Kidney (tissue), 22 donors: ENCODE measurements at places on chromosomes 6 and 20.
A peak's percentile ranks its signal among the peaks of the same experiment; 100 is the strongest.

DNA sequence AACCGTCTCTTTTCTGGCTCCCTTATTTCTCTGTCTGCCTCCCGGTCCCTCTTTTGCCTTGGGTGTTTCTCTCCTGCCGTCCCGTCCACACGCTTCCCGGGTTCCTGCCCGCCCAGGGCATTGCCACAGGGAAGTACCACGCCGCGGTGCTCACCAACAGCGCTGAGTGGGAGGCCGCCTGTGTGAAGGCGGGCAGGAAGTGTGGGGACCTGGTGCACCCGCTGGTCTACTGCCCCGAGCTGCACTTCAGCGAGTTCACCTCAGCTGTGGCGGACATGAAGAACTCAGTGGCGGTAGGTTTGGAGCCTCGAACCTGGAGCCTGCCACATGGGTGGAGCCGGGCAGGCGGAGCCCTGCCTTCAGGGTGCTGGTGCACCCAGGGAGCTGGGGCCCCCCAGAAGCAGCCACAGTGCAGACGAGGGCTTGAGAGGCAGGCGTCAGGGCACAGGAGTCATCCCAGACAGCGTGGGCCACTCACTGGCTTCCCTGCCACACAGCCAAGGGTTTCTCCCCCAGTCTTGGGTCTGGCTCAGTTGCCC lies 21.3 kb downstream of the NPEPL1 start:
- DNase-seq = no peak

DNA sequence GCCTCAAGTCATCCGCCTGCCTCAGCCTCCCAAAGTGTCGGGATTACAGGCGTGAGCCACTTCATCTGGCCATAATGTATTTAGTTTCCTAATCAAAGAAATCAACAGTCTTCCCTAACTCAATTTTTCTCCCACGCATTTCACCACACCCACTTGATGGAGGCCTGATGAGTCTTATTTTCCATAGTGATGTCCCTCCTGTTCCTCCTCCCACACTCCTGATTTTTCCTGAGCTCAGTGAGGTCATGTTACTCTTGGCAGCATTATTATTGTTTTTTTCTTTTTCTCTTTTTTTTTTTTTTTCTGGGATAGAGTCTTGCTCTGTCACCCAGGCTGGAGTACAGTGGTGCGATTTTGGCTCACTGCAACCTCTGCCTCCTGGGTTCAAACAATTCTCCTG lies 8.9 kb downstream of the ABRACL start:
- no peak for DNase-seq

GRCh38 chr6:107354451-107354850 lies 104.9 kb downstream of the PDSS2 start:
- DNase-seq = no peak

DNA sequence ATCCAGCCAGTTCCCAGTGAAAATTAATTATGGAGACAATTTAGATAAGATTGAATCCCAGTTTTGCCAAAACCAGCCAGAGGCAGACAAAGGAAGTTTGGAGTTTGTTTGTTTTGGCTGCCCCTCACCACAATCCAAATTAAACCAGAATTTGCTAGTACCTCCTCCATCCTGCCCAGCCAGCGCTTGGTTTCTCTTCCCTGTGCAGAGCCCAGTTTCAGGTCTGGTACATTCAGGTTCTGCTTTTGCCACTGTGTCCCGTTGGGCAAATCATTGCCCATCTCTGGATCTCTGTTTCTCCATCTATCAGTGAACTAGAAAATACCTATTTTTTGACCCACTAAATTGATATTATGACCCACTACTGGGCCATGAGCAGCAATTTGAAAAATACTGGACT lies 26.4 kb downstream of the FOXP4 start:
- DNase-seq = no peak

DNA sequence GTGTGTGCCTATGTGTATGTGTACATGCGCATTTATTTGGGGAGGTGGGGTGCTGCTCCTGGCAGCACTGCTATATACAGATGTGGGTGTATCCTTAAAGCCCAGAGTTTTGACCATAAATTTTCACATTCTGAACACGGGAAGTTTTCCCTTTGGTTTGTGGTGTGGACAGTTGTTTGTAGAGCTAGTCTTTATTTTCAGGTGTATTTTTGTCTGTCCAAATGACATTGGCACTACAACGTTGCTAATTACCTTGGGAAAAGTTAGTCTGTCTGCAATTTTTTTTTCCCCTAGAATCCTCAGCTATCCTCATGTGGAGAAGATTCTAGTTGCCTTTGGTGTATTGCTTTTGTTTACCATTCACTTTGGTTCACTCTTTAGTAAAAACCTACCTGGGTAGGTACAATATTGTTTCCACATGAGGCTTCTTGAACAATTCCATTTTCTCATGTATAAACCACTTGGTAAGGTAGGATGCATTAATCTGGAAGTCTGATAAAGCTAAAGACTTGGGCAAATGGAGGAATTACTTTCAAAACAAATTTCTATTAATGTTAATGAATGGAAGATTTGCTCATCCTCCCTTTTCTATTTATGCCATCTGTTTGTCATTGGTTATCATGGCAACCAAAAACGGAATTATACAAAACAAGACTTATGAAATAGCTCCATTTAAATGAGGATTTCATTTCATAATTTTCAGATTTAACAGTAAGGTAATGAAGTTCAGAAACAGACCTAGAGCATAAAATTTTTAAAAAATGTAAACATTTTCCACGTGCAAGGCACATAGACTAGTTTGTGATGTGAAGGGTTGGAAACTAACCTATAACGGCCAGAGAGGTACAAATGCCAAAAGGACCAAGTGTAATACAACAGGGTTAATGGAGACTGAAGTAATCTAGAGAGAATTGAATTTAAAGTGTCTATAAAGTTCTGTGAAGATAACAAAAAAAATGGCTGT lies 3.9 kb downstream of the CCN2 start:
- DNase-seq = no peak

- no peak for DNase-seq
These were observed 2.6 kb downstream of the MICA start for GRCh38 chr6:31405996-31406395.

- no peak for DNase-seq
These were observed 23.2 kb upstream of the AHI1 start for GRCh38 chr6:135520781-135521180.

- DNase-seq = peak; percentile 30
These were observed 1.1 kb downstream of the SAPCD1 start for GRCh38 chr6:31763619-31763940.

DNA sequence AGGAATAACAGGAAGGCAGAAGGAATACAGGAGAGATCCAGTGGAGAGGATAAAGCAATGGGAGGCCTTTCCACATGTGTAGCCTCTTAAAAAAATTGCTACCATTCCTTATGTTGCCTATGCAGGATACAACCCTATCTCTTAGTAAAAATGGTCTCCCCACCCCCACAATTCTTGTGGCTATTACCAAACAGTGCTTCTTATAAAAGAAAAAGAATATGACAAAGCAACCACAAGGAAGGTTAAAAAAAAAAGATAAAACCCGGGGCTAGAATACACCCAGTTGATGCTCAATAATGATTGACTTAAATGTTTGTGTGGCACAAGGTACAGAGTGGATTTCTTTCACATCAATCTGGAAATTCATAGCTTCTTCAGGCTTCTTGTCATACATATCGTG lies 250.9 kb downstream of the HIVEP2 start:
- DNase-seq = no peak

DNA sequence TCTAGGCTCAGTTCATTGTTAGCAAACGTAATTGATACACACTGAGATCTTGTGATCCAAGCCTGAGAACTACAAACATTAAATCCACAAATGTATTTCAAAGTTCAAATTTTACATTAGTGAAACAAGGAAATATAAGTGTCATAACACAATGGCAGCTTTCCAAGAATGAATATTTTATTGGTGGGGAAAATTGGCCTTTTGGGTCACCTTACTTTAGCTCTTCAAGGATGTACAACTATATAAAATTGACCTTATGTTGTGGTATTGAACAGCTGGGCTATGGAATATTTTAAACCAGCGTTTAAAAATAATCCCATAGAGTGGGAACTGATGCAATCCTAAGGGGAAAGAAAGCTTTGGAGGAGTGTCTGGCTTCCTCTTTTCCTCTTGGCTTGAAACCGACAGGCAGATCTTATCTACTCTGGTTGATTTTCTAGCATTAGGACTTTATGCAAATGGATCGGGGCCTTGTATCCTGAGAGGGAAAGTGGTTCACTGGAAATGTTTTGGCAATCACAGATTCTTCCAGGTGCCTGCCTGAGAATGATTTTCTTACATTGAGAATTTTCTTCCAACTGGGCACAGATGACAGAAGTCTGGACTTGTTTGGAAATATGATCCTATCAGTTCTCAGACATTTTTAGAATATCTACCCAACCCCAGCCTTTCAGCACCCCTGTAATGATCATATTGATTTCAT lies 184.8 kb upstream of the ECI2 start:
- DNase-seq = no peak

DNA sequence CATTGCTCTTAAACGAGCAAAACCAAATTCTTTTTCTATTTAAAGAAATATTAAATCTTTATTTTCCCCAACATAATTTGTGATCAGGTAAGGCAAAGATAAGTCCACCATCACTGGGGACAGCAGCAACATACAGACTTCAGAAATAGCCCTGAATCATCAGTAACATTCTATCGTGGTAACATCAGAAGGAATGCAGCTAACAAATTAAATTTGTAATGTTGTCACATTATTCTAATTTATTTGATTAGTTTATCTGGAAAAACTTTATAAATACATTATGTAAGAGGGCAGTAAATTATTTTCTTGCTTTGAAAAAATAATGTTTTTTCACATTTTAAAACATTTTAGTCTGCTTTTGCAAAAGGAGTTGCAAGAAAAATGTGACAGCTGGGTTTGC lies 53.6 kb upstream of the BCLAF1 start:
- DNase-seq = no peak

- DNase-seq = no peak
These were observed 21.9 kb downstream of the FBXL4 start for GRCh38 chr6:98925831-98926230.

DNA sequence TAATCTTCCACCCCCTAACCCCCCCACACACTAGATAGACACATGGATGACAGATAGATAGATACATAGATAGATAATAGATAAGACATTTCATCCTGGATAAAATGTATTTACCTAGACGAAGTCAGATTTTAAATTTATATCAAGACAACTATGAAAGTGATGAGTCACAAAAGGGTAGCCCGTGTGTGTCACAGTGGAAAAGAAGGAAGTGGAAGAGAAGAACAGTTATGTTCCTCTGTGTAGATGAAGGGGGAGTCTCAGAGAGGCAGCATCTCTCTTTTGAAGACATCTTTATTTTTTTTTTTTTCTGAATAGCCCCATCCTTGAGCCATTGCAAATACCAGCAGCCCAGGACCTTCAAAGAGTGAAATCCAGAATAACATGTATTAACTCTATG lies 121.7 kb upstream of the VGLL2 start:
- no peak for DNase-seq

- no peak for DNase-seq
These were observed 64.7 kb downstream of the GPR6 start for GRCh38 chr6:110042670-110043296.

DNA sequence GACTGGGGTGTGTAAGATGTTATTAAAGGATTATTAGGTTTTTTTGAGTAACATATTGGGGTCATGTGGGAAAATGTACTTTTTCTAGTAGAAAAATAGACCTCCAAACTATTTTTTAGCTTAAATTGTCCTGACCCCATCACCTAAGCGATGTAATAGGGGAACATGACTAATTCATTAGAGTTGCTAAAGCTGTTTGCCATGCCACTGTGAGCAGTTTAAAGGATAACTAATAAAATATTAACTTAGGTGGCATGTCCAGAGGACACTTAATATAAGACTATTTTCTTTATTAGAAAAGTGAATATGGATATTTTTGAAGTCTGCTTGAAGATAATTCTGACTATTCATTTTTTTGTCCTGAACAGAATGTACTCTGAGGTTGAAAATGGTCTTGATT lies 545.9 kb upstream of the BTBD3 start:
- no peak for DNase-seq

GRCh38 chr6:63447134-63447533 lies 125.1 kb upstream of the LOC128125822 start:
- DNase-seq = no peak

DNA sequence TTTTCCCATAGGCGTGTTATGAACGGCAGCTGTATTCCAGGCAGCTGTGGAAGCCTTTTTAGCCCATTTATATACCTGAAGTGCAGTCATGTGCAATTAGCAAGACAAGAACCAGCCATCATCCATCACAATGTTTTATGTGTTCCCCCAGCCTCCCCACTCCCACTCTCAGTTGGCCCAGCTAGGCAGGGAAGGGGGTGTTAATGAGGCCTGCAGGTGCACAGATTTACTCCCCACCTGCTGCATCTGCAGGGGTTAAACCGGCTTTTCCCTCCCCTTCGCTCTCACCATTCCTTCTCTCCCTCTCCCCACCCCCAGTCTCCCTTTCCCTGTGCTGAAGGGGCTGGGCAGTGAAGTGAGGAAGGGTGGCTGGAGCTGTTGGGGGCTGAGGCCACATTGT lies 149.8 kb upstream of the AKAP12 start:
- peak; percentile 88 for DNase-seq

GRCh38 chr6:111551521-111552231 lies 54.0 kb downstream of the TRAF3IP2 start:
- DNase-seq = no peak

GRCh38 chr6:33323623-33323948 lies 6.0 kb upstream of the ZBTB22 start:
- no peak for DNase-seq

- DNase-seq = peak; percentile 57
These were observed 38.2 kb downstream of the MICA start for GRCh38 chr6:31441365-31442267.

- no peak for DNase-seq
These were observed 134.2 kb upstream of the LRFN2 start for GRCh38 chr6:40721271-40721952.

DNA sequence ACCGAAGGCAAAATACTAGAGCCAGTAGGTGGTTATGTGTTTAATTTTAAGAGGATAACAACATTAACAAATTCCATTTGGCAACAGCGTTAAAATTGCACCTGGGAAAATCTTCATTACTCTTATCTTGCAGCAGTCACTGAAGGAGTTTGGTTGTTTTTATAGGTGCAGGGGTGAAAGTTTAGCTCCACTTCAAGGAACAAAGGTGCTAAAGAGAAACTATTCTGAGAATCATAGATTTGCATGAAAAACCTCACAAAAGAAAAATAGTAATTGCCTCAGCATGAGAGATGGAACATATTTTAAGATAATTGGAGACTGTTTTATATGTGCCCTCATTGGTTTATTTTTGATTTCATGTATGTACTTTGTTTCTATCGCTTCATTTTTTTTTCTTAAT lies 444.4 kb downstream of the UTRN start:
- DNase-seq = no peak

DNA sequence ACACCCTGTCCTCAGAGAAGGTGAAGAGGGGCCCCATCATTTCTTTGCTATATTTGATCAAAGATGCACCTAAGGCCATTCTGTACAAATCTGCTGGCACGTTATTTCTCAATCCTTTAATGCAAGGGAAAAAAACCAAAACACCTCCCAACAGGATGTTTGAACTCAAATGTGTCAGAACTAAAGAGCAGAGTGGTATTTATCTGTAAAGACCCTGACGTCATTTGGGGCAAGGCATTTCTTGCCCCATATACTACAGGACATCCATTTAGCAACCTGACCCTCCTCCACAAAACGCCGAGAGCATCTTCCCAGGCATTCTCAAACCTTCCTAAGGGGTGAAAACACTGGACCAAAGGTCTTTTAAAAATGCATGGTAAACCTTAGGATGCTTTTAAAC lies 50.8 kb downstream of the ZMYND8 start:
- DNase-seq = no peak
